ENCODE measurements at places on chromosomes 5 and 9.

GRCh38 chr5:67494186-67494855 is 297.7 kb upstream of the CD180 start:
- no peak for DNase-seq

GRCh38 chr5:159539678-159540077 is 209.4 kb upstream of the IL12B start:
- no peak for DNase-seq

DNA sequence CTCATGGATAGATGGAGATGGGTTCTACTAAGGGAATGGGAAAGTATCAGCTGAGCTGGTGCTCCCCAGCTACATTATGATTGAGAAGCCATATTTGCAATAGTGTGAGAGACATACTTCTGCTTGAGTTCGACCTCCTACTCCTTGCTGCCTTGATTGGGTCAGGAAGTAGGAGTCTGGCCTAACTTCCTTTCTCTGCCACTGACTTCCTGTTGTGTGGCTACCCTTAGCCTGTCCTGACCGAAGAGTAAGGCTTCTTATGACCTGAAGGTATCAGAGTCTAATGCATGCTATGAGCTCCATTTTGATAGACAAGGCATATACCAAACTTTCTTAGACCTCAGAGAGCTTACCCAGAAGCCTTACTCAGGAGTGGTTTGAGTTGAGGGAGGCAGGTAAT is 53.9 kb downstream of the OSTF1 start:
- DNase-seq: no peak

DNA sequence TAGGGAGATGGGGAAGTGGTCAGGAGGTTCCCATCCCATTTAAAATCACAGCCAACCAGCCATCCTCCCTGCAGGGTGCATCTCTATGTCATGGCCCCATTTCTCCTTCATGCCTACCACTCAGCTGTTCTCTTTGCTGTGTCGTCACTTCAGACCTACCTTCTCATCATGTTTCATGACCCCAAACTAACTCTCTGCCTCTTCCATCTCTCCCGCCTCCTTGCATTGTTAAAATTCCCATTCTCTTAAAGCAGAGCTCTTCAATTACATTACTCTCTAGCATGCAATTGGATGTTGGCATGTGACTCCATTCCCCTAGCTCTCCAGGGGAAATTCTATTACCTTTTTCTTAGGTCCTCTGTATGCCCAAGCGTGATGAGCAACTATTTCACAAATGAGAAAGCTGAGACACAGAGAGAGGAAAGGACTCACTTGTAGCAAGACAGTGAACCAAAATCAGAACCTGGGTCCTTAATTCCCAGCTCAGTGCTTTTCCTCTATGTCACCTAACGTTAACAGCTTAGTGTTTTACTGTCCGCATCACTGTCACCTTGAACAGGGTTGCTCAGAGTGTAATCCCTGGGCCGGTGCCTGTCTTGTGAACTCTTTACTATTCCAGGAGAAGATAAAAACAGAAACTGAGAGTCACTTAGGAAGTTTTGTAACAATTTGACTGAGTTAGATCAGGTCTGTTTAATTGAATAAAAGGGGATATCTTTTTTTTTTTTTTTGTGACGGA is 28.1 kb downstream of the PDE6A start:
- DNase-seq: no peak

DNA sequence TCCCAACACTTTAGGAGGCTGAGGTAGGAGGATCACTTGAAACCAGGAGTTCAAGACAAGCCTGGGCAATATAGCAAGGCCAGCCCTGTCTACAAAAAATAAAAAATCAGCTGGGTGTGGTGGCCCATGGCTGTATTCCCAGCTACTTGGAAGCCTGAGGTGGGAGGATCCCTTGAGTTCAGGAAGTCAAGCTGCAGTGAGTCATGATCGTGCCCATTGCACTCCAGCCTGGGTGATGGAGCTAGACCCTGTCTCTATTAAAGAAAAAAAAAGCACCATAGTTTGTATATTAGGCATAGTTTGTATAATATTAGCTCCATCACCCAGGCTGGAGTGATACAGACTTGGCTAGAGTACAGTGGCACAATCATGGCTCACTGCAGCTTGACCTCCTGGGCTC is 9.6 kb upstream of the NME5 start:
- DNase-seq: peak; percentile 46

All from HCT116 (cell line).